OCI-LY7 (cell line): ENCODE measurements at places on chromosomes 11 and 22.

- DNase-seq: no peak
These were observed 887 bp downstream of the IRF7 start for GRCh38 chr11:614623-615503.

GRCh38 chr11:30879322-30880005, 293.3 kb upstream of the MPPED2 start:
- DNase-seq: no peak

GRCh38 chr11:15202626-15203025, 87.9 kb downstream of the INSC start:
- no peak for DNase-seq

GRCh38 chr11:6737872-6738466, 33.8 kb downstream of the OR2AG2 start:
- DNase-seq: peak; percentile 80

DNA sequence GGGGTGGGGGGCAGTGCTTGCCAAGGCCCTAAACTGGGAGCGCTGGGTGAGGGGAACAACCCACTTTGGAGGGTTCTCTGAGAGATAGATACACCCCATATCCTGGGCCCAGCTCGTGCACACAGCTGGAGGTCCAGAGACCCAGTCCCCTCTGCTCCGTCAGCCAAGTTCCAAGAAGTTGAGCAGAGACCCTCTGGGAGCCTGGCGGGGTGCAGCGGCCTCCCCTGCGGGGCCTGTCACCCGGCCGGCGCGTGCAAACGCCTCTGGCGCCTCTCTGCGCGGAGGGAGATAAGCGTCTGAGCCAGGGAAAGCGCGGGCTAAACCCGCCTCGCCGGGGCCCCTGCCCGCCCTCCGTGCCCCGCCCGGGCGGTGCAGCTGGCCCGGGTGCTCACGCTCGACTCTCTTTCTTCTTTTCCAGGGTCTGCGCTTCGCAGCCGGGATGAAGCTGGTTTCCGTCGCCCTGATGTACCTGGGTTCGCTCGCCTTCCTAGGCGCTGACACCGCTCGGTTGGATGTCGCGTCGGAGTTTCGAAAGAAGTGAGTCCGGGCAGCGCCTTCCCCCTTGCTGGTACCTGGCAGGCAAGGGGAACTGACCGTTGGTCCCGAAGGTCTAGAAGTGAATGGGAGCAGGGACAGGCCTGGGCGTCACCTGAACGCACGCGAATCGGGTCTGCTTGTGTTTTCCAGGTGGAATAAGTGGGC, 540 bp downstream of the ADM start:
- no peak for DNase-seq

DNA sequence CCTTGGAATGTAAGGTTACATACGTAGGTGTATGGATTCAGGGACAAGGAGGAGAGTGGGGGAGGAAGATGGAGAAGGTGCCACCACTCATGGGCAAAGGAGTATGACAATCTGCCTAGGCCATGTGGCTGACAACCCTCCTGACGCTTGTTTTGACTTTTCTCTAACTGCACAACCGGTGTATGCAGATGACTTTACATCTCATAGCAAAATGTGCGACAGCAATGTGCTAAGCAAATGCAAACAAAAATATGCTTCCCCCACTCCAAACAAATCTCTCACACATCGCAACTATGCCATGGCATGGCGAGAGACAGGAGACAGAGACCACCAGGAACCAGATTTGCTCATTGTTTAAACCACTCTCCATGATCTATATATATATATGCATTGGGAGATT, 191.8 kb downstream of the BLID start:
- no peak for DNase-seq

DNA sequence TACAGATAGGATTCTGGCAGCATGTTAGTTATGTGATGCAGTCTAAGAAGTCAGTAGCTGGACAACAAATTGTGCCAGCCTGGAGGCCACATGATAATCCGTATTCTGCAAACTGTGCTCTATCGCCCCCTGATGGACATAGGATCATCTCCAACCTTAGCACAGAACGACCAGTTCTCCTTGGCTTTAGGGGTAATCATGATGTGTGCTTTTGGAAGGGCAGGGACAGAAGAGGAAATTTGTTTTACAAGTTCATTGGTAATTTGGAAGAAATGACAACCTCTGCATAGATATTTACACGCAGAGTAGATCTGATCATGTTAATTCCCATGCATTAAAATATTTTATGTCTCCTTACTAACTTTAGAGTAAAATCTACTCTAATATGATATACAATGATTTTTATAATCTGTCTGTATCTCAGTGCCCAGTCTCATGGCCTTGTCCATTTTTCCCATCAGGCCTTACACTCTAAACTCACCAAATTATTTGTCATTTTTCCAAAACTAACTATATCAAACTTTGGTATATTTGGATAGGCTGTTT, 12.1 kb downstream of the OR10D3 start:
- DNase-seq: peak; percentile 56

DNA sequence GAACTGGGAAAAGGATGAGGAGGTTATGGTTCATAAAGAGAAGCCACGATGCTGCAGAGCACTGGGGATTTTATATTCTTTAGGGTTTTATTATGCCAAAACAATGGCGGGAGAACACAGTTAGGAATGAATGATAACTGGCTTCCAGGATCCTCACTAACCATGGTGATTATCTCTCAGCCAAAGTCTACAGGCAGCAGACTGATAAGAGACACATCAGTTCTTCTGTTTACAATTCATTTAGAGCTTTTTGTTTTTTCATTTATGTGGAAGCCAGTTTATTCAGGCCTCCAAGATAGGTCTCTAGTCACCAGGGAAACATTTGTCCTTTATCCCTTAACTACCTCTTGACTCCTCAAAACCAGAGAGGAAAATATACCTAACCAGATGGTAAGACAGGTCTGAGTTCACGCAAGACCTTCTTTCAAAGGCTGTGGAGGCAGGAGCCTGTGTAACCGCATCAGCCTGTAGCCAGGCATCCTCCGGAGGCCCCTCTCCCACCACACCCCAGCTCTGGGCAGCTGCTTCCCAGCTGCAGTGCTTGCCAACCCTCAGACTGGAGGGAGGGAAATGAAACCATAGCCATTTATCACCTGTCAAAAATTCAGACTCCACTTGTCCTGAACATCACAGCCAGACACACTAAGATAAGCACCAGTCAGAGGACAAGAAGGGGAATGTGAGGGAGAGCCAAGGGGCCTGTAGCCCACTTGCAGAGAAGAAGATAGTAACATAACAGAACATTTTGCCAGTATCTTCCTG, 57.2 kb upstream of the FAM181B start:
- DNase-seq: peak; percentile 4
